Right atrium auricular region (tissue), 2 donors: ENCODE measurements at places on chromosomes 13 and 19.
A peak's percentile ranks its signal among the peaks of the same experiment; 100 is the strongest.

DNA sequence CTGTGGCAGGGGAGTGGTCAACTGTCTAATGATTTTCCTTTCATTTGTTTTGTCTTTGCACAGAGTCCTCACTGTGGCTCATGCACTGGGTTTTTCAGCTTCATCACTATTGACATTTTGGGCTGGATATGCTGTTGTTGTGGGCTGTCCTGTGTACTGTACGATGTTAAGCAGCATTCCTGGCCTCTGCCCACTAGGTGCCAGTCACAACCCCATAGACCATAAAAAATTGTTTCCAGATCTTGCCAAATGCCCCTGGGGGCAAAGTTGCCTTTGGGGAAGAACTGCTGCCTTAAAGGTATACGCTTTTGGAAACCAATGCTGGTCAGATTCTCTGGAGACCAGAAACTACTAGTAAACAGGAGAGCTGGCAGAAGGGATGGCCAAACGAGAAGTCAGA is 310.4 kb downstream of the SPRY2 start:
- DNase-seq, result no peak

GRCh38 chr19:16191216-16191908 is 6.2 kb downstream of the FAM32A start:
- DNase-seq, result no peak

- DNase-seq, result no peak
Measured at GRCh38 chr19:40941481-40942219, 49.4 kb upstream of the CYP2B6 start.

- no peak for DNase-seq
Measured at GRCh38 chr13:64553411-64554129, 2676.6 kb downstream of the PCDH9 start.

GRCh38 chr13:90640976-90641375 is 706.5 kb upstream of the MIR17HG start:
- DNase-seq, result no peak

GRCh38 chr19:6852001-6852400 is 35.4 kb upstream of the ADGRE1 start:
- DNase-seq, result no peak

DNA sequence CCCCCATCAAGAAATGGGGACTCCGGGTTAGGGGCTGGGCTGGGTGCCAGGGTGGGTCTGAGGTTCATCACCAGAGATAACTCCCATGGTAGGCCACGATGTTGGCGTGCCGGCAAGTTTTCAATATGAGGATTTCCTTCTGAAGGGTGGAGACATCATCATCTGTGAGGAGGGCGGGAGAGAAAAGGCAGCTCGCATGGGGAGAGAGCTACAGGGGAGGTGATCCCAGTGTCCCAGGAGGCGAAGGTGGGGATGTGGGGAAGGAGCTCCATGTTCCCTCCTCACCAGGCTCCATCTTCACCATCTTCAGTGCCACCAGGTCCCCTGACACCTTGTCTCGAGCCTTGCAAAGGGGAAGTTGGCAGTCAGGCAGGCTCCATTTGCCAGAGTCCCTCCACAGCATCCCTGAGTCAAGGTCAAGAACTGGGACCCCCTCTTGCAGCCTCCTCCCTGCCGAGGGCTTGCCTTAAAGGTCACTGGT is 430 bp downstream of the MAP4K1 start:
- DNase-seq, result no peak

- no peak for DNase-seq
Measured at GRCh38 chr13:74695021-74695800, 561.0 kb upstream of the KLF12 start.

GRCh38 chr13:109644069-109644750 is 142.2 kb downstream of the IRS2 start:
- DNase-seq, result no peak

DNA sequence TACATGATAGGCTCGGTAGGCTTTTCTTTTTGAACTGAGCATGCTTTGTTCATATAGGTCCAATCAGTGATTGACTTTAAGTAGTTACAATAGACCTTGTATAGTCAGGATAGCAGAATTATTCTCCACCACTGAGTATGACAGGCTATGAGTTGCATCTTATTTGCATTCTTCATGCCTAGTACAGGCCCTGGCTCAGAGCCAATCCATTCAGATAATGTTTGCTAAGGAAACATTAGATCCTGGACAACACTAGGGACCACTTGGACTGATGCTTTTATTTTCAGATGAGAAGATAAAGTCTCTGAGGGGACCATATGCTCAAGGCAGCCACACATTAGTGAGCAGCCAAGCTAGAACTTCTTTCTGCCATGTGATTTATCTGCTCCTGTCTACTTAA is 133.9 kb downstream of the KL start:
- DNase-seq, result no peak

DNA sequence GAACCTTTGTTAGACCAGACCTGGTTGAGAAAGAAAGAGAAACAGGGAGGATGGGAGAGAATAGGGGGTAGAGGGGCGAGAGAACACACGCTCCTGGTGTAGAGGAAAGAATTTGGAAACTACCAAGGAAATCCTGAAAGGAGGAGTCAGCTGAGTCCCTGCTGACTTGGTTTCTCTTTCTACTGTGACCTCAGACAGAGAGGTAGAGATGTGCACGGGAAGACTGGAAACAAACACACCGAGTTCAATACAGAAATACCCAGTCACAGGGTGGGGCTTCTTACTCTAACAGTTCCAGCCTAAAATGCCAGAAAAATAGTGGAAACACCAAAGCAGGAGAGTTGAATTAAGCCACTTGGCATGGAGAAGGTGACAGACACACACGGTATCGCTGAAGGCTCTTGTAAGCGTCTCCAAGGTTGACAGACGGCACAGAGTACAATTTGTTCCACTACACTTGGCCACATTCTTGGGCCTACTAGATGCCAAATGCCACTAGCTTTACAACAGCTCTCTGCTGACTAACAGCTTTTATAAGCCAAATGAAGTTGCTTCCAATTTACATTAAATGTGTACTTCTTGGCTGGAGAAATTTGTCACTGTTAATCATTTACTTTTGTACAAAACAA is 28.1 kb downstream of the LATS2 start:
- peak; percentile 82 for DNase-seq

- DNase-seq, result no peak
Measured at GRCh38 chr19:33134571-33135041, 2.7 kb downstream of the WDR88 start.

- no peak for DNase-seq
Measured at GRCh38 chr13:50228527-50228926, 213.3 kb downstream of the KCNRG start.

GRCh38 chr13:112246731-112247470 is 129.3 kb upstream of the SPACA7 start:
- DNase-seq, result peak; percentile 42

DNA sequence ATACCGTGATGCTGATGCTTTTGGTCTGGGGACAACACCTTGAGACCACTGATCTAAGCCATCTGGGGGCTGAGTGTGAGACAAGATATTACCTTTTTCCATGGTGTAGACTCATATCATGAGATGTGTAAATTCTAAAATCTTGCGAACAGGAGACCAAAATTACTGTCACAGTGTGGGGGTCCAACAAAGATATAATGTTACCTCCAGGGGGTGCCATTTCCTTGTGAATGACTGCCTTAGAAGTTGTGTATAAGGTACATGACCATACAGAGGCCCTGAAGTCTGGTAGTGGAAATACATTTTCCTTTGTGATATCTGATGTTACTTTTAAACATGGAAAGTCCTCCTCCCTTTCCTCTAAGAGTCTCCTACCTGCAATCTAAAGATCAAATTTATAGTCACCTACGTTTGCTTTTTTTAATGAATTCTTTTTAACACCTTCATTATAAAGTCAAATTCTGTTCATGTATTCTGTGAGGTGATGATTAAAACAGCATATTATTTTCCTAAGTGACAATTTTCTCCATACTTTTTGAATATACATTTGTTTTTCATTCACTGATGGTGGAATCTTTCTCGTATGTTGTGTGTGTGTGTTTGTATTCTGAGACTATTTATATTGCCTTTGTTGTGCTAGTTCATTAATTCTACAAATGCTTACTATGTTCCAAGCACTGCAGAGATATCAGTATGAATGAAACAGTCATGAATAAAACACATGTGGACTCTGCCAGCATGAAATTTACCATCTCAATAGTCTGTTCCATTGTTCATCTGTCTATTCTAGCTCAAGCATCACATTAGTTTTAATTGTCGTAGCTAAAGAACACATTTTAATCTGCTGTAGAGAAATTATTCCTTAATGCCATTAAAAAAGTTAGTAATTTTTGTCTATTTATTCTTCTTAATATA is 113.7 kb downstream of the RFC3 start:
- no peak for DNase-seq

DNA sequence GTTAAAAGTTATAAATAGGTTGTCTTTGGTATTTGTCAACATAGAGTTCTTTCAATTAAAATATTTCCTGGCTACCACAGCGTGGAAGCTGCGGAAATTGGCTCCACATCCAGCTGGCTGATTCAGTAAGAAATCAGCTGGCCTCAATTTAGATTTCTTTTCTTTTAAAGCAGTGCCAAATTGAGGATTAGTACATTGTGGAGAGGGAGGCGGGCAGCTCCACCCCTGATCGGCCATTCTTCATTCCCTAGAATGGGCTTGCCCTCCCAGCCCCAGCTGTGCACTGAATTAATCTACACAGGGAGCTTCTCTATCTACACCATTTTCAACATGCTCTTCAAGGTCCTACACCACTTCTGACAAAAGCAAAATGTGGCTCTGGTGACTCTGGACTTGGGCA is 624.8 kb downstream of the DACH1 start:
- no peak for DNase-seq

GRCh38 chr13:71759651-71760511 is 107.1 kb downstream of the DACH1 start:
- DNase-seq, result no peak

GRCh38 chr13:67410645-67411044 is 180.5 kb upstream of the PCDH9 start:
- no peak for DNase-seq

- DNase-seq, result no peak
Measured at GRCh38 chr13:44140146-44140545, 233.5 kb upstream of the SERP2 start.

GRCh38 chr13:42740753-42741152 is 40.6 kb upstream of the FAM216B start:
- no peak for DNase-seq

GRCh38 chr13:27918918-27919658 is 712 bp upstream of the PDX1 start:
- no peak for DNase-seq

- no peak for DNase-seq
Measured at GRCh38 chr19:1105008-1105872, 1.4 kb downstream of the GPX4 start.

- no peak for DNase-seq
Measured at GRCh38 chr13:94232161-94232950, 247.1 kb downstream of the DCT start.

- DNase-seq, result no peak
Measured at GRCh38 chr19:51571599-51571998, 516 bp downstream of the ZNF175 start.

GRCh38 chr19:29873024-29873800 is 61.4 kb downstream of the CCNE1 start:
- no peak for DNase-seq

- no peak for DNase-seq
Measured at GRCh38 chr13:113927661-113928581, 46.0 kb downstream of the C13orf46 start.

GRCh38 chr13:27203854-27204253 is 32.2 kb upstream of the USP12 start:
- no peak for DNase-seq

GRCh38 chr19:50546527-50547221 is 21.6 kb downstream of the LRRC4B start:
- DNase-seq, result no peak

DNA sequence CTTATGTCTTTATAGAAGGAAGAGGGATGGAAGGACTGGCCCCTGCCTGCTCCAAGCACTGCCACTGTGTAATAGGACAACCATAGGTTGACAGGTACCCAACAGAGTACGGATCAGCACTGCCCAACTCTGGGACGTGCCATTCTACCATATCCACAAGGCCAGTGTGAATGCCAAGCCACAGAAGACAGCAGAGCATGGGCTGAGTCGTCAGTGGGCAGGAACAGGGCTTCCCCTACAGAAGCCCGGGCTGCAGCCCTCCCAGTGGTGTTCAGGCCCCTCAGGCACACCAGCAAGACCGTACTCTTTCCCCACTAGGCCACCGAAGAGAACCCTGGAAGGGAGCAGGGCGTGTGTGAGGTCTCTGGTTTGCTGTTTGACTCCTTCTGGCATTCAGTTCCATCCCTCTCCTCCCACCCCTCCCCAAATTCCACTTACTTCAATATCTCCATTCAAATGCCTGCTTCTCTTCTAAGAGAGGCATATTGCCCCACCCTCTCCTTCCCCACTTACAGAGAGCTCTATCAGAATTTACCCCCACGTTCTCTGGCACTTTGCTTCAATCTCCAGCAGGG is 209.4 kb downstream of the FOXO1 start:
- no peak for DNase-seq

DNA sequence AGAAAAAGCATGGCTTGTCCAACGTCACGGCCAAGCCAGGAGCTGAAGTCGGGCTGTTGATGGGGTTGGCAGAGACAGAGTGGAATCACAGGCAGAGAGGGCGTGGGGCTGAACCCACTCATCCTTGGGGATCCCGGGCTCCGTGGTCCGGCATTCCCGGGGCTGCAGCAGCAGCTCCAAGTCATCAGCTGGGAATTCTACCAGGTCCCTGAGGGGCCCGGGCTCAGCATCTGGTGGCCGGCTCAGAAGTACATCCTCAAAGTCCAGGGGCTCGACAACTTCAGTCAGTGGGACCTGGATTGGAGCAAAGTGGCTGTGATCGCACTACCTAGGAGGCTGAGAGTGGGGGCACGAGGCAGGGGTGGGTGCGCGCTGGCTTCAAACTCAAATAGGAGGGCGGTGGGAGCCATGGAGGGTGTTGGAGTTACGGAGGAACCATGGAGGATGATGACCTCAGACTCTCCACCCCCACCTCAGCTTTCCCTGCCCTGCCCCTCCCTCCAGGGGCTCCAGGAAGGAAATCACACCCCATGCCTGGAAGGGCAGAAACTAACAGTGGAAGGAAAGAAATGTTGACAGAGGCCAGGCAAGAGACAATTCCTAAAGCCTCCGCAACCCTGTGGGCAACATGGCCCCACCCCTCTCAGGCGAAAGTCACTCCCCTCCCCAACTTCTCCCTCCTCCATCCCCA is 9.5 kb downstream of the DOCK6 start:
- no peak for DNase-seq
